ENCODE measurements at places on chromosomes 12 and 14.

- DNase-seq = no peak
These were observed 30.9 kb upstream of the AMN start for GRCh38 chr14:102891556-102891955.

GRCh38 chr12:21865846-21866245 is 75.4 kb downstream of the ABCC9 start:
- DNase-seq = no peak

GRCh38 chr12:57429473-57430111 is 1.3 kb downstream of the R3HDM2 start:
- DNase-seq = no peak

DNA sequence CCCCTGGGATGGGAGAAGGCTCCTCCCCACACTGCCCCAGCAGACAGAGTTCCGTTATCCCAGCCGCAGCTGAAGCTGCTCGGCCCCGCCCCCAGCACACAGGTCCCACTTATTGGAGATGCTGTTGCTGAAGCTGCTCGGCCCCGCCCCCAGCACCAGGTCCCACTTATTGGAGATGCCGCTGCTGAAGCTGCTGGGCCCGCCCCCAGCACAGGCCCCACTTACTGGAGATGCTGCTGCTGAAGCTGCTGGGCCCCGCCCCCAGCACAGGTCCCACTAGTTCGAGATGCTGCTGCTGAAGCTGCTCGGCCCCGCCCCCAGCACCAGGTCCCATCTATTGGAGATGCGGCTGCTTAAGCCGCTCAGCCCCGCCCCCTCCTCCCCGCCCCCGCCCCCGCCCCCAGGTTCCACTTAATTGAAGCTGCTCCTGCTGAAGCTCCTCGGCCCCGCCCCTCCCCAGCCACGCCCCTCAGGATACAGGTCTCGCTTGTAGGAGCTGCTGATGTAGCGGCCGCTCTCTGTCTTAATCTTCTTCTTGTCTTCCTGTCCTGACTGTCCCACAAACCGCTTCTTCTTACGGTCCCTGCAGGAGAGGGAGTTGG is 12.0 kb downstream of the CFAP73 start:
- DNase-seq = no peak

Measured in CD8-positive, alpha-beta T cell (primary cell).